ENCODE measurements at places on chromosomes 2 and 18.

DNA sequence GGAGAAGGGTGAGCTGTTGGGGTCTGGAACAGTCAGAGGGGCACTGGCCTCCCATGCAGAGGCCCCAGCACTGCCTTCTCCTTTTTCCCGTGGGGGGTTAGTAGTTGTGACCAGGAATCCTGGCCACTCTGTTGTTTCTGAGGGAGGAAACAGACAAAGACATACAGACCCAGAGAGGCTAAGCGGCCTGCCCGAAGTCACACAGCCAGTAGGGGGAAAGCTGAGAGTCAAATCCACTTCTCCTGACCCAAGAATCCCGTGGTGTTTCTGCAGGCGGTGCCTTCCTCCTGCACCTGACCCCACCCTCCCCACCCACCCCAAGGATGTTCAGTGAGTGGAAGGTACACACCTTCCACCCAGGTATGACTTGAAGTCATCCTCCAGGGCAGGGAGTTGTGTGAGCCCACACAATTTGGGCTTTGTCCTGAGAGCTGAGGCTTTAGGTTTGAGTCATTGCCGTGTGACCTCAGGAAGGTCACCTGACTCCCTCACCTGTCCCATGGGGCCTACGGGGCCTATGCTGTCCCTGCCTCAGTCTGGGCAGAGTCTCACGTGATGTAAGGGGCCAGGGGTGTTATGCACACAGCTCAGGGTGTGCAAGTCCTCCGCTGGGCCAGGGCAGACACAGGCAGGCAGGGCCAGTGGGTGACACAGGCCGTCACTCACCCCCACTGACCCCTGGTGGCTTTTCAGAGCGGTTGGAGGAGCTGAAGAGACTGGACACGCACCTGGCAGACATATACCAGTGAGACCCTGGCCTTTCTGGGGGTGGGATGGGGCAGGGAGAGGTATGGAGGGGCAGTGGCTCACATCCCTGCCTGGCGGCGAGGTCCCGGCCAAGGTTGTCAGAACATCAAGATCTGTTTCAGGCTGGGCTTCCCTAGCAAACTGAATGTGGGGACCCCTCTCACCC is 5.0 kb downstream of the NT5DC4 start:
- DNase-seq: no peak

- DNase-seq: no peak
Measured at GRCh38 chr2:128437204-128437565, 118.5 kb upstream of the HS6ST1 start.

GRCh38 chr2:234954551-234954992 is 2.8 kb downstream of the SH3BP4 start:
- no peak for DNase-seq

GRCh38 chr2:3319134-3319533 is 58.5 kb downstream of the EIPR1 start:
- no peak for DNase-seq

DNA sequence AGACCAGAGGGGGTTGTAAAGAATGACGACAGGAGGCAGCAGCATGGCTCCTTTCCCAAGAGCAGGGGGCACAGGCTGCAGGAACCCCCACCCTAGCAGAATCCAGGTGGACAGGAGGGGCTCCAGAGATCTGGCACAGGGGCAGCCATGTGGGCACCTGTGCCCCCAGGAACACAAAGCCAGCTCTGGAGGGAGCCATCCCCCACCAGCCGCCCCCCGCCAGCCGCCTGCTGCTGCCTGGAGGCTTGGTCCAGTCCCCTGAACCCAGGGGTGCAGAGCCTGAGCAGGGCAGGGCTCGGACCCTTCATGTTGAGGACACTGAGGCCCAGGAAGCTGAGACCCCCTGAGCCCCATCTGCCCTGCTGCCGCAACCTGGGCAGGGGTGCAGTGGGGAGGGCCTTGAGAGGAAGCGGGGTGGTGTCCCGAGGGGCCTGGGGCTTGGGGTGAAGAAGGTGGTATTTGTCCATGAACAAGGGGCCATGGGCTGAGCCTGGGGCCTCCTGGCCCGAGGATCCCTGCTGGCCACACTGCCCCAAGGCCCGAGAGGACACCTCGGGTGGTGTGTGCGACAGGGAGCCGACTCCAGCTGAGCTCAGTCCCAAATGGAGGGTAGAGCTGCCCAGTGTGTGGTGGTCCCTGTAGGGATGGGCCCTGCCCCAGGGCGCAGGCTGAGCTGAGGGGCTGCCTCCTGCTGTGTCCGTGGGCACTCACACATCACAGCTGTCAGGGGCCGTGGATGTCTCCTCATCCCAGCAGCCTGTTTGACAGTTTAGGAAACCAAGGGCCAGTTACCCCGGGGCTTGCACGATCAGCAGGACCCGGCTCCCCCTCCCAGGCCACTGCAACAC is 39.8 kb upstream of the SNED1 start:
- no peak for DNase-seq

DNA sequence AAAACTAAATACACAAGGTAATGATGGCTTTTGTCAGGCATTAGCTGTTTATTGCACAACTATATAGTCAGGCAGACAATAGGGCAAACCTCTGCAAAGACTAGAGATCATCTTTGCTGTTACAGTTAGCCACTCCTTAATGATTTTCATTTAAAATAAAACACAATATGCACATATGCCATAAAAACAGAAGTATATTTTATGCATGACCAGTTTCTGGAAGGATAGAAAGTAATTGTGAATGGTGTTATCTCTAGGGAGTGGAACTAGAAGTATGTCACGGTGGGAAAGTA is 102.0 kb downstream of the CHN1 start:
- no peak for DNase-seq

GRCh38 chr2:71923887-71924533 is 223.7 kb downstream of the CYP26B1 start:
- DNase-seq: no peak

- DNase-seq: no peak
Measured at GRCh38 chr2:69017080-69017479, 4.1 kb downstream of the ANTXR1 start.

DNA sequence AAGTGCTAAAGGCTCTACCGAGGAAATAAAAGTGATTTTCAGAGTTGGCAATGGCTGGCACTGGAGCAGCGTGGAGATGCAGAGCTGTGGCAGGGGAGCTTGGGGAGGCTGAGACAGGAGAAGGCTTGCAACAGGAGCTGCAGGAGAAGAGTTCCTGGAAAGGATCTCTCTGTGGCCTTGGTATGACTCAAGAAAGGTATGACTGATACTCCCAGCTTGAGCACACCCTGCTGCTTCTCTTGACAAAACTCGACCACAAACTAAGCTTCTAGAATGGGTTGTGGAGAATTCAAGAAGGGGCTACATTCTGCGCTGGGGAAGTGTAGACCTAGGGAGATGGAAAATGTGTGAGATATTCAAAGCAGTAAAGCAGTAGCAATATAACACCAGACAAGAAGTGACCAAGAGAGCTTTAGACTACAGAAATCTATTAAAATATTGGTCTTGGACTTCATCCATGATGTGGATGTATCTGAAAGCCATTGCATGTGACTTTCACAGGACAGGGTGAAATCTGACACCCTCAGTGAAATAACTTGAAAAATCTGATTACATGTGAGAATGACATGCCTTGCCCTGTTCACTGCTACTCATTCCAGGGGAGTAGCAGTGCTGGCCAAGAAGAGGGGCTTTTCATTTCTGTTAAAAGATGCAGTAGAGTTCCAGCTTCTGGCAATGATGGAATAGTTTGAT is 41.5 kb downstream of the SUCLG1 start:
- DNase-seq: no peak

- DNase-seq: no peak
Measured at GRCh38 chr2:135337071-135337470, 193.9 kb downstream of the ZRANB3 start.

DNA sequence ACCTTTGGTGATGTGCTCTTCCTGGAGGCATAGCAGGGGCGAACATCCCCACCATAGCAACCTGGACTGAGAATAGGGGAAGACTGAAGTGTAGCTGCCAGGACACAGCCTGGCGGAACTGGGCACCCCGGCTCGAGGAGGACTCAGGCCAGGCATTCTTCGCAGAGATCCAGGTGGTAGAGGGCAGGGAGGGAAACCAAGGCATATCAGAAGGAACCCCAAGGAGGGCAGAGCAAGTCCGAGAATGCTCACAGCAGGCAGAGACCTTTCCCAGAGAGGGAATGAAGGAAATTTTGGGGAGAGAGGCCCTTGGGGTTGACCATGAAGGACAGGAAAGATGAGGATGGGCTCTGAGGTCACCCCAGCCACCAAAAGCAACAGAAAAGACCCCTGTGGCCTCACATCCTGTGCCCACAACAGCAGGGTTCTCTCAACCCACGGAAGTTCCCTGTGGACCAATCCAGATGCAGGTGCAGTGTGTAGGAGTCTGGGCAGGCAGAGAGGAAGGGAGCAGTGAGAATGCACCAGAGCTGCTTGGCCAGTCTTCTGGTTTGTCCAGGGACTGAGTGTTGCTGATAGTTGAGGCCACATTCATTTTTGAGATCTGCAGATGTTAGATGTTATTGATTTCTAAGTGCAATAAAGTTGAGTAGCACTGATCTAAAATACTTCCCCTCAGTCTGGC is 136.9 kb downstream of the PXDN start:
- no peak for DNase-seq

DNA sequence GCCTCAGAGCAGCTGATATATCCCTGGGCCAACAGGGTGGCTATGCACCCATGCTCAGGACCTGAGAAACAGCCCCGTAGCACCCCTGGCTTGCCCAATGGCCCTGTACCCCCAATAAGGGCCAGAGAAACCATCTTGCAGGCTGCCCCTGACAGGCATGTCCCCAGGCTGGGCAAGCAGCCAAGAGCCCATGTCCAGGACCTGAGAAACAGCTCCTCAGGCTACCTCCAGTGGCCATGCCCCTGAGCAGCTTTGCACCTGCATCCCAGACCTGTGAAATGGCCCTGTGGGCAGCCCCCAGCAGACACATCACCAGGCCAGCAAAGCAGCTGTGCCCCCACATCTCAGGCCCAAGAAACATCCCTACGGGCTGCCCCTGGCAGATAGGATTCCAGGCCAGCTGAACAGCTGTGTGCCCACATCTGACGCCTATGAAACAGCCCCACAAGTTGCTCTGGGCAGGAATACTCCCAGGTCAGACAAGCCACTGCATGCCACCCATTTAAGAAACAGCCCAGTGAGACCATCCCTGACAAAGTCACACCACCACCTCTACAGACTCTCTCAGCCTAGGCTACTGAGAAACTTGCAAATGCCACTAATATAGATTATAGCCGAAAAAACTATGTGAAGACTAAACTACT is 84.1 kb downstream of the TMEM237 start:
- DNase-seq: no peak

- no peak for DNase-seq
Measured at GRCh38 chr2:69947325-69947931, 14.0 kb downstream of the ASPRV1 start.

- DNase-seq: no peak
Measured at GRCh38 chr2:230952226-230952956, 27.3 kb upstream of the GPR55 start.

DNA sequence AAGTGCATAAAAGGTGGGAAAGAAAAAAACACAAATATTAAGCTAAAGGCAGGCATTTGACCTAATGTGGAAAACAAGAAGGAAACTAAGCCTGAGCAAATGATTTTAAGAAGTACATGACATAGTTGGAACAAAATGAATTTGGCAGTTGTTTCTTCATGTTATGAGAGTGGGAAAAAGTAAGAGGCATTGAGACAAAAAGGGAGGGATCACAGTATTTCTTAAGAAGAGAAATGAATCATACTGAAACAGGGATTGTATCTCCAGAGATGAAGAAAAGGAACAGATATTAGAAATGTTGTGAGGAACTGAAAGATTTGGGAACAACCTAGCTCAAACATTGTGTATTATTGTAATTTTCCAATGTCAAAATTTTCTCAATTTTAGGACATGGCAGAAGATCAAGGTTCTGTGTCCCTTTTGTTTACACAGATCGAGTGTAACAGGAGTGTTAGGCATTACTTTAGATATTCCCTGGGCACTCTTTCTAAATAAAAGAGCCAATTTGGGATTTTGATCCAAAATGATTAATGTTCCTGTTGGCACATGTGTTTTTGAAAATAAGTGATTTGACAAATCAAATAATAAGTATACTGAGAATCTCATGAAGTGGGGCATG is 98.6 kb downstream of the CALCRL start:
- DNase-seq: peak; percentile 9

GRCh38 chr2:219142329-219142728 is 18.3 kb downstream of the NHEJ1 start:
- DNase-seq: peak; percentile 76

- DNase-seq: no peak
Measured at GRCh38 chr2:144443837-144444817, 75.8 kb downstream of the ZEB2 start.

- no peak for DNase-seq
Measured at GRCh38 chr2:235512699-235513053, 18.8 kb downstream of the AGAP1 start.

- no peak for DNase-seq
Measured at GRCh38 chr2:106304612-106305184, 110.6 kb upstream of the UXS1 start.

- no peak for DNase-seq
Measured at GRCh38 chr2:37773371-37774130, 102.1 kb upstream of the CDC42EP3 start.

DNA sequence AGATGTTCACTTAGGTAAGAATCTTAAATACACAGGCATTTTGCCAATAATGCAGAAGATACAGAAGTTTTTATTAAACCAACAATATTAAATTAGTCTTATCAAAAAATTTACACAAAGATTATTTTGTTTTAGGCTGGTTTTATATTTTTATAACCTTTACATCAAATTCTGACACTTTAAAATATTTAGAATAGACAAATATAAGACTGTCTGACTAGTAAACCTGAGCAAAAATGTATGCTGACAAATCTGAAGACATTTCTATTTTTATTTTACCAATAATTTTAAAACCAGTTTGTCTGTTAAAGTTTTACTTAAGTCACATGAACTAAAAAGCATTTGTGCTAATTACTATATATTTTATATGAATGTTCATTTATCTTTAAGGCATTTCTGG is 72.1 kb upstream of the ZNF236 start:
- DNase-seq: no peak

GRCh38 chr18:35653392-35654135 is 72.0 kb downstream of the GALNT1 start:
- no peak for DNase-seq

- no peak for DNase-seq
Measured at GRCh38 chr2:169071455-169071854, 2.1 kb downstream of the DHRS9 start.

DNA sequence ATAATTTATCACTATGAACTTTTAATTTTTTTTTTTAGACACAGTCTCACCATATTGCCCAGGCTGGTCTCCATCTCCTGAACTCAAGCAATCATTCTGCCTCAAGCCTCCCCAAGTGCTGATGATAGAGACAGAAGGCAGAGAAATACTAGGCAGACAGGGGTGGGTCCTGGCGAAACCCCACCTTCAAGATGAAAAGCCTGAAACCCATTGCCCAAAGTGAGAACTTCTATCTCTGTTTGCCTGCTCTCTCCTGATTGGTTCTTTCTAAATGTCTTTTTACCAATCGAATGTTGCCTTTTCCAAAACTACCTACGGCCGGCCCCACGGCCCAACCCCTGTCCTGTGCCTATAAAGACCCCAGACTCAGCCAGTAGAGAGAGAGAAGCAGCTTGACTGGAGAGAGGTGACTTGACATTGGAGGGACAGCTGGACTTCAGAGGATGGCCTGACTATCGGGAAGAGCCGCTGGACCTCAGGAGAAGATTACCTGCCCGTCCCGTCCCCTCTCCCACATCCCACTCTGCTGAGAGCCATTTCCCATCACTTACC is 21.9 kb downstream of the PRKD3 start:
- no peak for DNase-seq

- peak; percentile 97 for DNase-seq
Measured at GRCh38 chr2:1817256-1818051, 73.1 kb upstream of the PXDN start.

All from BJ (cell line).